ENCODE measurements at places on chromosomes 13 and 19. TPM values are rescaled to one million over a fixed set of nuclear protein-coding genes. Genes with fewer than 3 reads are reported as not detected.

- H3K27me3 ChIP-seq = no peaks in the 10 kb centered on the region
- no peak for DNase-seq
- H3K4me3 ChIP-seq = no peak overlapping the region
- no peaks in the 10 kb centered on the region for H3K36me3 ChIP-seq
- no peak overlapping the region for H3K27ac ChIP-seq
- H3K4me1 ChIP-seq = no peaks in the 10 kb centered on the region
Observed at GRCh38 chr19:33953023-33953422, 156.4 kb downstream of the KCTD15 start.

GRCh38 chr19:30936276-30936675 is 413.0 kb downstream of the TSHZ3 start:
- no peaks in the 10 kb centered on the region for H3K27me3 ChIP-seq
- no peaks in the 10 kb centered on the region for H3K4me1 ChIP-seq
- no peak for DNase-seq
- H3K4me3 ChIP-seq = no peak overlapping the region

DNA sequence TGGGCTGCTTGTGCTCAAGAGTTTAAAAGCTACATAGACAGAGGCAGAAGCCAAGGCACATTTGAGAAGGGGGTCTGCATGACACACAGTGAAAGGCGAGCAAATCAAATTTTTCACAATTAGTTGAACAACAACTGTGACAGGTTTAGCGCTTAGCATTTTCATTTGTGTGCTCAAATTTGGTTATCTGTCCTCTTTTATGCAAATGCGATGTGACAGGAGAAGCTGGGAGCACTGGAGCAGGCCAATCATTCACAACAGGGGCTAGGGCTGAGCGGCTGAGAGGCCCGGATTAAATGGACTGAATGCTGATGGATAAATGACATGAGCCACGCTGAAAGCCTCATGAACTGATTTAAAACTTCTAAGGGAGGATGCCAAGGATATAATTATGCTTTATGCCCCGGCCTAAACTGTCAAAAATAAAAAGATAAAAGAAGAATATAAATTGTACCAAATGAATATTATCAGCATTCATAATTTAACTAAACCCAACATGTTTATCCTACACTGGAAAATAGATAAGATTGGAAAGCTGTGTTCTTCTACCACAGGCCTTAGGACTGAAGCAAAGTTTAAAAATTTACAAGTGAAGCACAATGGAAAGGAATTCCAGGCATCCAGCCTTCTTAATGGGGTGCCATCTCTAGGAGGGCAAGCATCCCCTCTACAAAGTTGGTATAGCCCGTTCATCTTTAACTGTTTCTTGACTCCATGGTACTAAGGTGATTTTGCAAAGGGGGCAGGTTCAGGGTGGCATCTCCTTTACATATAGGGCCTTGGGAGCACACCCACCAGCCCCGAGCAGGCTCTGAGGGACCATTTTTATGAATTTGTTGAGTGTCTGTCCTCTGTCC is 117.9 kb downstream of the RBM26 start:
- H3K36me3 ChIP-seq = no peaks in the 10 kb centered on the region
- H3K27ac ChIP-seq = peak overlapping the region; percentile 4
- H3K4me3 ChIP-seq = peak overlapping the region; percentile 17
- DNase-seq = peak; percentile 37
- peaks cover 3% of the 10 kb centered on the region for H3K27me3 ChIP-seq

DNA sequence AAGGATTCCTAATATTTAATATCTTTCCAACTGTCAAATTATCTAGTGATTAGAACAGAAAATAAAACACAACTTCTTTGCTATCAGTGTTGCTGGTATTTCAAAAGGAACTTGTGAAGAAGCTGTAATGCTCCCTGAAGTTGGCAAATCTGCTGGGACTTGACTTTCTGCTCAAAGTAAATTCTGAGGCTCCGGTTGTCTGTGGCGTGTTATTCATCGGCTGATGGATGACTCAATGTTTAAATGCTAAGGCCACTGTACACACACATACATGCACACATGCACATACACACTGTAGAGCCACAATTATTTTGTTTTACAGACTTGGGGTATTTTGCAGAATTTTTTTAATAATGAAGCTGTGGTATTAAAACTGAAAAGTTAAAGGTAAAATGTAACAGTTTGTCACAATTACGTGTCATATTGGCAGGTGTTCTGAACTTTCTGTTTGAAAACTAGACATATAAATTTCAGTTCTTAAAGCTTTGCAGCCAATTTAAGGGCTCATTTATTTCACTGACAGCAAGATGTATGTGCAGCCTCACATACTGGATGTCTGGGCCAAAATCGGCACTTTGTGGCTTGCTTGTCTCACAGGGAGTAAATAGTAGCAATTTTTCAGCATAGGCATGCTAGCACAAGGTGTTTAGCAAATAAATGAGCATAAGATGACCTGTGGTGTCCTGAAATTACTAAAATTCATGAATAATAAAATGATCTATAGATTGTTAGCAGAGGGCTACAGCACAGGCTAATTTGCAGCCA is 1691.7 kb upstream of the PCDH20 start:
- no peaks in the 10 kb centered on the region for H3K36me3 ChIP-seq
- H3K4me3 ChIP-seq = no peak overlapping the region
- H3K27me3 ChIP-seq = no peaks in the 10 kb centered on the region
- no peak overlapping the region for H3K27ac ChIP-seq
- no peak for DNase-seq

CLDN10 gene
- total RNA-seq = 8.3 TPM

FFAR2 gene
- total RNA-seq = not detected

DNA sequence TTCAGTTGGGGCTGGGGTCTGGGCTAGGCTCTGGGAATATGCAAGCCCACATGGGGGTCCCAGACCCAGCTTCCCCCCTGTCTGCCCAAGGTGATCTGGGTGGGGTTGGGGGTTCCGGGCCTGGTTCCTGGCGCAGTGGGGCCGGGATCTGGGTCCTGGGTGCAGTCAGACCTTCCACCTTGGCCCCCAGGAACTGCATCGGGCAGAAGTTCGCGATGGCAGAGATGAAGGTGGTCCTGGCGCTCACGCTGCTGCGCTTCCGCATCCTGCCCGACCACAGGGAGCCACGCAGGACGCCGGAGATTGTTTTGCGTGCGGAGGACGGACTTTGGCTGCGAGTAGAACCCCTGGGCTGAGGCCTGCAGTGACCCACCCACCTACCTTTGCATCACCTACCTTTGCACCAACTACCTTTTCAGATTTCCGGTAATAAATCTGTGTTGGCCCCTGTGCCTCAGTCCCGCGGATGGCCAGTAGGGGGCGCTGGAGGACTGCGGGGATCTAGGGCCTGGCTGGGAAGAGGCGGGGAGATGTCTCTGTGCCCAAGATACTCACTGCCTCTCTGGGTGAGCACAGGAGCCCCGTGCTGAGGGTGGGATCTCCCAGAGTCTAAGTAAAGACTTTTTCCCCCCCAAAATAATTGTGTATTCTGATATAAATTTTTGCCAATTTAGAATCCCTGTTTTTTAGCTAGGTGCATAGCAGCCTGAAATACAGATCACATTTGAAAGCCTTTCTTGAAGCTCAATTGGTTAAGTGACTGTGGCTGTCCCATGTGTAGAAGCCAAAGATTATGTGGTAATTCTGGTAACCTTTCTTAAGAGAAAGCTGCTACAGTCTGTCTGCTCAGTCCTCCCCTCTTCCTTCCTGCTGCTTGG is 11.5 kb upstream of the CYP4F3 start:
- no peaks in the 10 kb centered on the region for H3K4me1 ChIP-seq
- peaks cover 5% of the 10 kb centered on the region for H3K27me3 ChIP-seq
- DNase-seq = peak; percentile 80
- H3K27ac ChIP-seq = no peak overlapping the region

PNMA8B gene
- 0.76 TPM for total RNA-seq

GRCh38 chr19:29671393-29672160 is 6.3 kb downstream of the PLEKHF1 start:
- no peak for DNase-seq
- no peaks in the 10 kb centered on the region for H3K4me1 ChIP-seq
- H3K27me3 ChIP-seq = peaks cover 8% of the 10 kb centered on the region
- no peak overlapping the region for H3K27ac ChIP-seq
- H3K4me3 ChIP-seq = no peak overlapping the region

GRCh38 chr13:33286128-33286527 is 573 bp upstream of the STARD13 start:
- H3K27ac ChIP-seq = peak overlapping the region; percentile 56
- no peak for DNase-seq
- peak overlapping the region; percentile 92 for H3K4me3 ChIP-seq
- no peaks in the 10 kb centered on the region for H3K36me3 ChIP-seq
- peaks cover 7% of the 10 kb centered on the region for H3K27me3 ChIP-seq

DNA sequence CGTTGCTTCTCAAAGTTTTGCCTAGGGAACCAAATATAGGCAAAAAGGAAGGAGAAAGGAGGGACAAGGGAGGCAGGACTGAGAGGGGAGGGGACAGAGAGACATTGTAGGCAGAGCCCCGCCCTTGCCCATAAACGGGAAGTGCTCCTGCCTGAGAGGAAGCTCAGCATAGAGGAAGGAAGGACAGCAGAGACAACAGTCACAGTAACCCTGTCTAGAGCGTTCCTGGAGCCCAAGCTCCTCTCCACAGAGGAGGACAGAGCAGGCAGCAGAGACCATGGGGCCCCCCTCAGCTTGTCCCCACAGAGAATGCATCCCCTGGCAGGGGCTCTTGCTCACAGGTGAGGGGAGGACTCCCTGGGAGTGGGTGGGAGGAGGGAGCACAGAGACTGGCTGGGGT is at the start of gene CEACAM21:
TSS of gene CEACAM21 (plus strand) at position 169 of the 400 bp plus-strand sequence. CDS start at position 278, 109 bp downstream.
- no peaks in the 10 kb centered on the region for H3K4me1 ChIP-seq
- DNase-seq = no peak
- peaks cover 9% of the 10 kb centered on the region for H3K36me3 ChIP-seq
- H3K4me3 ChIP-seq = no peak within 1 kb of the TSS

DNA sequence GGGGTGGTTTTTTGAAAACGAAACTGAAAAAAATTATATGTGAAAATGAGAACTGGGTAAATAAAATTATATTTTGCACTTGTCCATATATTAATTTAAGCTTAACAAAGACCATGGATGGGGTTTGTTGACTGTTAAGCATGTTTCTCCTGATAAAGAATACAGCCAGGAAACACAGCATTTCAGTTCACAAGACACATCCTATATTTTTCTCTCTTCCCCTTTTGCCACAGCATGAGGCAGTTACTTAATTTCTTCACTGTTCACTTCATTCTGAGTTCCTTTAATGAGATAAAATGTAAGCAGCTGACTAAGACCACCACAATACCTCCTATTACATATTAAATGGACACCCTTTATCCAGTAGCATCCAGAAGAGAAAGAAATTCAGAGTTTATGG is 64.0 kb downstream of the RXFP2 start:
- no peaks in the 10 kb centered on the region for H3K36me3 ChIP-seq
- H3K4me1 ChIP-seq = peaks cover 12% of the 10 kb centered on the region
- no peak for DNase-seq
- H3K27ac ChIP-seq = no peak overlapping the region
- H3K27me3 ChIP-seq = no peaks in the 10 kb centered on the region

GRCh38 chr13:43251961-43252360 is 228.6 kb downstream of the DNAJC15 start:
- H3K4me1 ChIP-seq = no peaks in the 10 kb centered on the region
- H3K27ac ChIP-seq = no peak overlapping the region
- no peaks in the 10 kb centered on the region for H3K36me3 ChIP-seq
- peaks cover 5% of the 10 kb centered on the region for H3K27me3 ChIP-seq

SELENOV gene
- 9.9 TPM for total RNA-seq

DAND5 gene
- 0.44 TPM for total RNA-seq

GRCh38 chr13:74287724-74288169 is 153.5 kb upstream of the KLF12 start:
- H3K4me3 ChIP-seq = no peak overlapping the region
- no peak overlapping the region for H3K27ac ChIP-seq
- peak; percentile 24 for DNase-seq
- peaks cover 30% of the 10 kb centered on the region for H3K4me1 ChIP-seq

- H3K27me3 ChIP-seq = no peaks in the 10 kb centered on the region
- peaks cover 24% of the 10 kb centered on the region for H3K4me1 ChIP-seq
- H3K27ac ChIP-seq = no peak overlapping the region
- DNase-seq = no peak
Observed at GRCh38 chr13:31881495-31881882, 142.2 kb downstream of the RXFP2 start.

SMIM44 gene
- not detected for total RNA-seq

LILRA6 gene
- not detected for total RNA-seq

ERICH6B gene
- not detected for total RNA-seq

DNA sequence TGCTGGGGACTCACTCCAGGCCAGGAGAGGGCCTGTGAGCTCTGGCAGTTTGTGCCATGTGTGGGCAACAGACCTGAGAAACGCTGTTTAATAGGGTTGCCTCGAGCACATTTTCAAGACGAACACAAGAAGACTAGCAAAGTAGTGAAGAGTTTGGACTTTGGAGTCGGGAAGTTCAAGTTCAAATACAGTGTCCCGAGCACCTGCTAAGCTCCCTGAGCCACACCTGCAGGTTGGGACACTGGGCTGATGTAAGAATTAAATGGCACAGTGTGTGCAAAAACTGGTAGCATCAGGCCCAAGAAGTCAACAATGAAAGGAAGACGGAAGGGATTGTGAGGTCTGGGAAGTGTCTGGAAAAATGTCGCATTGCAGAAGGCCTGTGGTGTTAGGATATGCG is 112.8 kb upstream of the PABPC3 start:
- no peak for DNase-seq
- no peak overlapping the region for H3K27ac ChIP-seq
- no peaks in the 10 kb centered on the region for H3K36me3 ChIP-seq
- peaks cover 24% of the 10 kb centered on the region for H3K4me1 ChIP-seq
- H3K27me3 ChIP-seq = no peaks in the 10 kb centered on the region
- no peak overlapping the region for H3K4me3 ChIP-seq

- no peaks in the 10 kb centered on the region for H3K4me1 ChIP-seq
- H3K27me3 ChIP-seq = no peaks in the 10 kb centered on the region
Observed at GRCh38 chr13:63381078-63381859, 1965.6 kb upstream of the PCDH20 start.

- H3K36me3 ChIP-seq = peaks cover 6% of the 10 kb centered on the region
- H3K4me1 ChIP-seq = no peaks in the 10 kb centered on the region
- no peak overlapping the region for H3K4me3 ChIP-seq
- no peak for DNase-seq
- no peak overlapping the region for H3K27ac ChIP-seq
Observed at GRCh38 chr19:41945135-41945766, 13.9 kb downstream of the RABAC1 start.

GRCh38 chr13:38417241-38417640 is 67.6 kb downstream of the UFM1 start:
- no peaks in the 10 kb centered on the region for H3K4me1 ChIP-seq
- no peak overlapping the region for H3K27ac ChIP-seq
- H3K27me3 ChIP-seq = no peaks in the 10 kb centered on the region
- no peaks in the 10 kb centered on the region for H3K36me3 ChIP-seq

Data from glutamatergic neuron (in vitro differentiated cells).